ENCODE measurements at places on chromosomes 13 and 19.

DNA sequence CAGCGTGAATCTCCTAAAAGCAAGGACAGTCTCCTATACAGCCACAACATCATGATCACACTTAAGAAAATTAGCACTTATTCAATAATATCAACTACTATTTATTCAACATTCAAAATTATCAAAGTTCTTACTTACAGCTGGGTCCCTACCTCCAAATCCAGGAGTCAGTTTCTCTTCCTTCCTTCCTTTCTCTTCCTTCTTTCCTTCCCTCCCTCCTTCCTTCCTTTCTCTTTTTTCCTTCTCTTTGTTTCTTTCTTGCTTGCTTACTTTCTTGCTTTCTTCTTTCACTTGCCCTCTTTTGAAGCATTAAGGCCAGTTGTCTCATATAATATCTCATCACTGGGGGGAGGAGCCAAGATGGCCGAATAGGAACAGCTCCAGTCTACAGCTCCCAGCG is 107.6 kb downstream of the DCT start:
- DNase-seq: no peak

GRCh38 chr13:110262508-110263291 is 44.3 kb downstream of the COL4A1 start:
- DNase-seq: no peak

DNA sequence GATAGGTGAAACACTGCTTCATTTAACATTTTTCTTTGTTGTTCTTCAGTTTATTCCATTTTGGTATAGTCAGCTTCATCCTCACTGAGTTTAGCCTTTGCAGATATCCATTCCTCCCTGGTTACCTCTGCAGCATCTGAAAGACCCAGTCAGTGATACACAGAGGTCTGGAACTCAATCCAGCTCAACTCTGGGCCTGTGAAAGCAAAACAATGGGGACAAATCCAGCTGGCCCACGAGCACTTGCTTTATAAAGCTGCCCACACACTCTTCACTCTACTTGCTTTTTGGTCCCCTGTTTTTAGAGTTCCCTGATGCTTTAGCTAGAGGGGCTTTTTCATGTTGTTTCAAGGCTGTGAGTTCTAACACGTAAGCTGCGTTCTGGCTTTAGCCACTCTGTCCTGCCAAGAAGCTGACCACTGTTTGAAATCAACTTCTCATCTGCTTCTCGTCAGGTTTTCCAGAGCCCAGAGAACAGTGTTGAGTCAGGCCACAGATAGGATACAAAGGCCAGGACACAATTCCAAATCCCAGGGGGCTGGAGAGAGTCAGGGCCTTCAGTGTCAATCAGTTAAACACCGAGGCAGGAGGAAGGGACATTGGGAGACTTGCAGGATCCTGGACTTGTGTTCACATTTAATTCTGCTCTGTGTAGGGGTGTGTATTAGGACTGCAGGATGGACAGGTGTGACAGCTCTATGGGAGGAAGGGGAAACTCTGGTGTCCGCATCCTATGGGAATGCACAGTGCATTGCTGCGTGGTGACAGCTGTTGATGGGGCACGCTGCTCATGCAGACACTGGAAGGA is 83.5 kb upstream of the RNF113B start:
- DNase-seq: no peak

DNA sequence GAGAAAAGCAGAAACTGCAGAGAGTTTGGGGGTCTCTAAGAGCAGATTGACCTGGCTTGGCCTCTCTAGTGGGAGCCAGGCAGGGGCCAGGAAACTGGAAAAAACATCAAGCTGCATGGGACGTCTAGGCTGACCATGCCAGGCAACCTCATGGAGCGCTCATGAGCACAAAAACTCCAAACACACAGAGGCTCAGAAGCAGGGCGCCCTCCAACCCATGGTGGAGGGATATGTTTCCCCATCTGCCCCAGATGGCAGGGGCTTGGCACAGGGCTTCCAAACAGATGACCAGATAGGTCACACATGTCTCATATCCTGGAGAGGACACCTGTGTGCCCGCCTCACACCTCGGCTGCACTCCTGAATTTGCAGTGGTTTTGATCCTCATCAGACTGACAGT is 879.0 kb downstream of the UQCRFS1 start:
- no peak for DNase-seq

DNA sequence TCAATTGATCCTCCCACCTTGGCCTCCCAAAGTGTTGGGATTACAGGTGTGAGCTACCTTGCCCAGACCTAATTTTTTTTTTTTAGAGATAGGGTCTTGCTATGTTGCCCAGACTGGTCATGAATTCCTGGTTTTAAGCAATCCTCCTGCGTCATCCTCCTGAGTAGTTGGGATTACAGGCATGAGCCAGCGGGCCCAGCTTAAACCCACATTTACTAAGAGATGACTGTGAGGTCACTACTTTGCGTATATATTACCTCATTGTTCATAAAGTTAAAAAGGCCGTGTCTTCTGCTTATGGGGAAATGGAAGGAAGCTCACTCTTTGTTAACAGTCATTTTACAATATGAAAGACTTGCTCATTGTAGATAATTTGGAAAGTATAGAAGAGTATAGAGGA is 39.6 kb upstream of the C1QTNF9 start:
- DNase-seq: no peak

GRCh38 chr19:18262917-18263316 is 11.3 kb downstream of the IQCN start:
- no peak for DNase-seq

DNA sequence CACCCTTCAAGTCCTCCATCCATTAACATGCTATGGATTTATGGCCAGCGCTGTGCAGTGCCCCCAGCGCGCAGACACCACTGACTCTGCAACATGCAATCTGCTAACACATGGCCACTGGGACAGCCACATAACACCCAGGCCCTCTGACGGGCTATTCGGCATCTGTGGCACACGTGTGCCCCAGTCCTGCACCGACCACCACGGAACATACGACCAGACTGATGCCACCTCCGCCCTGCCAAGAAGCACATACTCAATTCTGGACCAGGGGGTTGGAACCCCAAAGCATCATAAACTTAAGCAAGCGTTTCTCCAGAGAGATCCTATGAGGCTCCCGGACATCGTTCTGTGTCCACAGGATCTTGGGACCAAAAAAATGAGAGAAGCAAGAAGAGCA is 9.8 kb downstream of the STK24 start:
- DNase-seq: no peak

- DNase-seq: no peak
Observed at GRCh38 chr13:110965038-110965754, 50.3 kb upstream of the ANKRD10 start.

GRCh38 chr13:39699274-39699673 is 43.8 kb downstream of the COG6 start:
- DNase-seq: no peak

DNA sequence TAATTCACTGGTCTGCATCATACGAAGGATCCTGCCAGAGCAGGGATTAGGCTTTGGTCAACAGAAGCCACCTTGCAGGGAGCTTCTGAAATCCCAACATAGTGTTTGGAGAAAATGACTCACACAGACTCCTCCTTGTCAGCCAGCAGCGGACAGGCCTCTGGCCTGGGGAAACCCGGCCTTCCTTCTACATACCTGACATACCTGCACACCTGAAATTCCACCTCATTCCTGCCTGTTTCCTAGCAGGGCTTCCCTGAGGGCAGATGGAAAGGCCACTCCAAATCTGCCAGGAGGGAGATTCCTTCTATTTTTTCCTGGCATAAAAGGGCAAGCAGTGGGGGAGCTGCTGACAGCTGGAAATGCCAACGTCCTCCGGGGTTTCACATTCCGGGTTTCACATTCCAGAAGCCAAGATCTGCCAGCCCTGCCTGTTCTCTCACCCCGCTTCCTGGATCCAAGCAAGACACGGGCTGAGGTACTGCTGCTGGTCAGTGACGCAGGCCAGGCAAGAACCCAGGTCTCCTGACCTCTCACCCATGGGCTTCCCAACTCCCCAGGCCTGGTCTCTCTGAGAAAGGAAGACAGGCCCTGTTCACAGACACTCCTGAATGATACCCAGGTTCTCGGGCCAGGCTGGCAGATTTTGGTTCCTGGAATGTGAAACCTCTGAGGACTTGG is 18.2 kb upstream of the IGFL1 start:
- DNase-seq: no peak

DNA sequence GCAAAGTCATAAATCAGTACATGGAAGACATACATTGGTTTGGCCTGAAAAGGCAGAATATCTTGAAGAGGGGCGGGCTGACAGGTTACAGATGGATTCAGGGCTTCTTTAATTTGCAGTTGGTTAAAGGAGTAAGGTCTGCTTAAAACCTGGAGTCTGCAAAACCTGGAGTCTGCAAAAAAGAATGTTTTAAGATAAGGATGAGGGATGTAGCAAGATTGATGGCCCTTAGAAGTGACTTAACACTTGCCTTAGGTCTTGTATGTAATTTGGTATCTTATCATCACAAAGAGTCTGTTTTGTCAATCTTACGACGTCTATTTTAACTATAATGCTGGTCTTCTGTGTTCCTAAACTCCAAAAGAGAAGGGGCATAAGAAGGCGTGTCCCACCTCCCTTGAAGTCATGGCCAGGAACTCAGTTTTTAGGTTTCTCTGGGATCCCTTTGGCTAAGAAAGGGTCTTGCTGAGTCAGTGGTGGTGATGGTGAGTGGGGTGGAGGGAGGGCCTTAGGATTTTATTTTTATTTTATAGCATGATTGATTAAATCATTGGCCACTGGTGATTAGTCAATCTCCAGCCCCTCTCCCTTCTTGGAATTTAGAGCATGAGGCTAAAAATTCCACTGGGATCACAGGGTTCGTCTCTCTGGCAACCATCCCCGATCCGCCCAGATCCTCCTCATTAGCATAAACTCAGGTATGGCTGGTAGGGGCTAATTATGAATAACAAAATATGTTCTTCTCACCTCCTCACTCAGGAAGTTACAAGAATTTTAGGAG is 10.1 kb upstream of the HAS1 start:
- no peak for DNase-seq

GRCh38 chr19:33469171-33470039 is 52.2 kb downstream of the PEPD start:
- DNase-seq: no peak

DNA sequence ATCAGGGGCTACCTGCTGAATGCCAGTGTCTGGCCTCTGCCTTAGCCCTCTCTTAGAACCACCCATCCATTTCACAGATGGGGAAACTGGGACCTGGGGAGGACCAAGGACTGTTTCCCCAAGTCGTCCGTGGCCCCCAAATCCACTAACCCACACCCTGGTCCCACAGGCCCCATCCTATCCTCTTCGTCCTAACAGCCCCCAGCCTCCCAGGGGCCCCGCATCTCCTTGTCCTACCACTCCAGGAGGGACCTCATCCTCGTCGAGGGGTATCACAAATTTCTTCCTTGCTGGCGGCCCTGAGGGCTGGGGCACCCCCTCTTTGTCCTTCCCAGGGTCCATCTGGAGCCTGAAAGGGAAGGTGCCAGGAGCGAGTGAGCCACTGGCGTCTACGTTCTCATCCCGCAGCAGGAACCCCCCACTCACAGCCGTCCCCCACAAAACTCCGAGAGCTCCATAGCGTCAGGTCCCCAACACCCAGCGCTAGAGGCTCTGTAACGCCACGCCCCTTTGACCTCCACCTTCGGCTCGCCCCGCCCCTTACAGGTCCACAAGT is 606 bp downstream of the ERCC1 start:
- peak; percentile 71 for DNase-seq

DNA sequence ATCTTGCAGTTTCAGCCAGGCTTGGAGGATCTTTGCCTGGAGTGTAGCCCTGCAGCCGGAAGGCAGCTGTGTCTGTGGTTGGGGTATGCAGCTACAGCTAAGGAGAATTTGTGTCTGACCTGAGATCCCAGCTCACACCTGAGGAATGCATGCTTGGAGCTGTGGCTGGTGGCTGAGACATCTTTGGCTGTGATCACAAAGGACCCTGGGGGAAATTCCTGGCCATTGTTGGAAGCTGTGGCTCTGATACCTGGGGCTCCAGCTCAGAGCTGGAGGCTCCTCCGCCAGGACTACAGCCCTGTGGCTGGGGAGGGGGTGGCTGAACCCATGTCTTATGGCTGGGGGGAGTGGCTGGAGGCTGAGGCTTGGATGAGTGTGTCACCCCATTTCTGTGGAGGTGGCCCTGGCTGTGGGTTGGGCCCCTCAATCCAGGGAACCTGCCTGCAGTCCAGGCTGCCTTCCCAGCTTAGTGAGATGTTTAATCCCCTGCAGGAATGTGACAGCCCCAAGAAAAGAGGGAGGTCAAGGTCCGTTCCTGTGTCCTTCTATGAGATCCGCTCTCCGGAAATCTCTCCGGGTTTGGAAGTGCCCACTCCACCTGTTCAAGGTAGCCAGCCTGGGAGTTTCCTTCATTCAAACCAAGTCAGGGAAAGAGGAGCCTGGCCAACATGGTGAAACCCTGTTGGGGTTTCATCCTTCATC is 27.6 kb downstream of the ARHGEF18 start:
- DNase-seq: no peak

DNA sequence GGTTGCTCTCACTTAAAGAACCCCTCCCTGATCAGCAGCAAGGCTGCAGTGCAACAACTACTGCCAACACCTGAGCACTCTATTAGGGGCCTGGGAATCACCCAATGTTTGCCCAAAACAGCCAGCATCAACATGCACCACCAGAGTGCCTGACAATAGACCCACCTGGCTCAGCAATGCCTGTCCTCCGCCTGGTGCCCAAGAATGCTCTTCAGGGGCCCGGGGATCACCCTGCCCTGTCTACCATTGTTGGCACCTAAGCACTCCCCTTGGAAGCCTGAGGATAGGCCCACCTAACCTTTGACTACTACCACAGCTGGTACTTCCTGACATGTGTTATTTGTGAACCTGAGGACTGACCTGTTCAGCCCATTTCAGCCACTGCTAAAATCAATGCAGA is 1363.1 kb upstream of the PRR20A start:
- no peak for DNase-seq

- DNase-seq: no peak
Observed at GRCh38 chr13:21046203-21046602, 15.2 kb downstream of the LATS2 start.

DNA sequence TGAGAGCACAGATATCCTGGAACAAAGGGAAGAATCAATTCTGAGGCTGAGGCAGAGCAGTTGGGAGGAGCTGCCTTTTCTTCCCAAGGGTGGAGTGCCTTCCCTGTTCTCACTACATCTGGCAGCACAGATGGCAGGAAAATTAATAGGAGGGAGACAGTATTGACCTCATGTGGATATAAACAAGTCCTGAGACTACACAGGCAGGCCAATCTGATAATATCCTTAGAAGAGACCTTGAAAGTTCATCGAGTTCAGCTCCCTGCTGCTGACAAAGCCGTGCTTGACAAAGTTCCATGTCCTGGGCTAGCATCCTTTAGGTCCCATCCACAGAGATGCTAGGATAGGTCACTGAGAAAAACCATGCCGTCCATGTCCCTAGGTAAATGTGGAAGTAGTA is 1451.5 kb downstream of the EFNB2 start:
- no peak for DNase-seq
